ENCODE measurements at places on chromosomes 16 and 17. TPM values are rescaled to one million over a fixed set of nuclear protein-coding genes. Genes with fewer than 3 reads are reported as not detected.
A peak's percentile ranks its signal among the peaks of the same experiment; 100 is the strongest.

DNA sequence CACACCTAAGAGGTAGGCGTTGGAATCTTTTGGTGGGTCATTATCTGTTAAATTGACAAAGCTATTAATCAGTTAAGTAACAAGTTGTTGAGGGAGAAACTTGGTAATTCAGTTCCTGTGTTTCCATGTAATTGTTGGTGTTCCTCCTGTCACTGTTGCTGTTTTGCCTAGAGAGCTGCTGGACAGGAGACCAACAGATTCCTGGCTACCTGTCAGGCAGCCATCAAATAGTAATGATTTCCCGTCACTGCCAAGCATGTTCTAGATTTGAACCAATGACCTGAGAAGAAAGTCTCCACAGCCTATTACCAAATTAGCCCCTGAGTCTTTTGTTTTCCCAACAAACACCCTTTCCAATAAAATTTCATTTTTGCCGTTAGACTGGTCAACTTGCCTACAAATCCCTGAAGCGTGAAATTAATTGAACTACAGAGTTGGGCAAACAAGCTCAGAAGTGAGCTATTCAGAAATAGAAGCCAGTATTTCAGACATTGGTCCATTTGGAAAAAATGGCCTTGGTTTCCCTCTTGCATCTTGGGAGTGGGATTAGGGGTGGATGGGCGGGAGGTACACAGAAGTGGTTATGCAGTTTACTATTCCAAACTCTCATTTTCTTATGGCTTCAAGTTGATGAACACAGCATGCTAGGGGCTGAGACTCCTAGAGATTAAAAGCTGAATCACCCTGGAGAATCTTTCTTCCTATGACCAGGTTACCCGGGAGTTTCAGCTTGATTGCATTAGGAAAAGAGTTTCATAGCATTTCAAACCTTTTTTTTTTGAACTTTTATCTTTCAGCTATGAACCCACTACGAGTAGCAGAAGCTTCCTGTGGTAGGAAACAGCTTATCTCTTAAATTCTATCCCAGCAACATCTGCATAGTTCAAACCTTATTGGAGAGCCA, 262.8 kb upstream of the MAF start:
- DNase-seq = no peak

- no peak for DNase-seq
Measured at GRCh38 chr16:89191033-89191900, 9.1 kb downstream of the SLC22A31 start.

DNA sequence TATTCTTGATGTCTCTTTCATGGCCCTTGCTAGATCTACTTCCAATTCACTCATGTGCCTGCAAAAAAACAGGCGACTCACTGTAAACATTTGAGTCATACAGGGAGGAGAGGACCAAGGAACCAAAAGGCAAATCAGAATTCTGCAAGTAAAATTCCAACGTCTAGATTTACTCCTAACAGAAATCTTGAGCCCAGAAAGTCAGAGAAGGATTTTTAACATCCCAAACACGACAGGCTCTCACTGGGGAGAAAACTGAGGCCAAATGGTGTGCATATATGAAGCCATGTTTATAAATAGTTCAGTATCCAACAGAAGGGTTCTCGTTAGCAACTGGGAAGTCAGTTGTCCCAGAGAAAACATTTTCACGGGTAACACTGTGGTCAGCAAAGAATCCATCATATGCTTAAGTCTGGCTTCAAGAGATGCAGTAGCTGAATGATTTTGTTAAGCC, 40.1 kb downstream of the LITAF start:
- DNase-seq = no peak

- DNase-seq = no peak
Measured at GRCh38 chr16:23055481-23055880, 93.8 kb downstream of the USP31 start.

DNA sequence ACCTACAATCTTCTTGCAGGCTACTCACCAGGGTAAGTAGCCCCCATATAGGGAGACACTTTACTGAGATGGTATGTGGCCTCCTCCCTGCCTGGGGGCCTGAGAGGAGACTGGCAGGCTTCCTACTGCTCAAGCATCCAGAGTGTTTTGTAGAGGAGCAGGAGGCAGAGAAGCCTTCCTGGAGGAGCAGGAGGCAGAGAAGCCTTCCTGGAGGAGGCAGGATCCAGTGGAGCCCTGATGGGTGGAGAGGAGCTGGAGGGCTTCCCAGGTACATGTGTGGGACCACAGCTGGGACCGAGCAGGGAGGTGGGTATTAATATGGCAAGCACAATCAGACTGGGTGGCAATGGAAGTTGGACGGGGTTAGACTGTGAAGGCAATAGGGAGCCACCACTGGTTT, 2.1 kb upstream of the ADGRG5 start:
- DNase-seq = no peak

DNA sequence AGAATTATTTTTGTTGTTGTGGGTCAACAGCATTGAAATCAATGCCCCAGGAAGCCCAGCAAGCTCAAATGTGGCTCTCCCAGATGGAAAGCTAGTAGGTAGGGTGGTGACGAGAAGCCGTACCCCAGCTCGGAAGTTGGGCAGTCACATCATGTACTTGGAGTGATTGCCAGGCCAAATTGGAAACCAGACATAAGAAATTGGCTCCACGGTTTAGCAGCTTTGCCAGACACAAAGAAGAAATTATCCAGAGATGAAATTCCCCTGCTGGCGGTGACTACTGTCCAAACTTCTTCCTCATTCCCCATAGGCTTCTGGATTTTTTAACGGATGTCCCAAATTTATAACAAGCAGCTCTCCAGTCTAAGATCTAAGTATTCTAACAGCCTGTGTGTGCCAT, 95.9 kb downstream of the OR1D5 start:
- no peak for DNase-seq

DNA sequence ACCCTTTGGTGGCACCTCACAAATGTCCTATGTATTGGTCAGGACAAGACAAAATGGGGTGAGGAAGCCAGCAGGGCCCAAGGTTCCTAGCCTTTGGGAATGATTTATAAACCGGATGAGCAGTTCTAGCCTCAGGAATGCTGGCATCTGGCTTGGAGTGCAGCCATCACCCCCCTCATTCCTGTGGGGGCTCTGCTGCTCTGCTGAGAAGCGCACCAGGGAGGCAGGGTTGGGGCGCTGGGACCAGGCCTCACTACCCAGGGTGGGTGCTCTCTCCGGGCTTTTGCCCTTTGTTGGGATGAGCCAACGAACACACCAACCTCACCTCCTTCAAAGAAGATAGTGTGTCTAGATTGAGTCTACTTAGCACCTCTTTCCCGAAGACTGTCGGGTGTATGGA, 39.2 kb downstream of the TMEM11 start:
- DNase-seq = no peak

DNA sequence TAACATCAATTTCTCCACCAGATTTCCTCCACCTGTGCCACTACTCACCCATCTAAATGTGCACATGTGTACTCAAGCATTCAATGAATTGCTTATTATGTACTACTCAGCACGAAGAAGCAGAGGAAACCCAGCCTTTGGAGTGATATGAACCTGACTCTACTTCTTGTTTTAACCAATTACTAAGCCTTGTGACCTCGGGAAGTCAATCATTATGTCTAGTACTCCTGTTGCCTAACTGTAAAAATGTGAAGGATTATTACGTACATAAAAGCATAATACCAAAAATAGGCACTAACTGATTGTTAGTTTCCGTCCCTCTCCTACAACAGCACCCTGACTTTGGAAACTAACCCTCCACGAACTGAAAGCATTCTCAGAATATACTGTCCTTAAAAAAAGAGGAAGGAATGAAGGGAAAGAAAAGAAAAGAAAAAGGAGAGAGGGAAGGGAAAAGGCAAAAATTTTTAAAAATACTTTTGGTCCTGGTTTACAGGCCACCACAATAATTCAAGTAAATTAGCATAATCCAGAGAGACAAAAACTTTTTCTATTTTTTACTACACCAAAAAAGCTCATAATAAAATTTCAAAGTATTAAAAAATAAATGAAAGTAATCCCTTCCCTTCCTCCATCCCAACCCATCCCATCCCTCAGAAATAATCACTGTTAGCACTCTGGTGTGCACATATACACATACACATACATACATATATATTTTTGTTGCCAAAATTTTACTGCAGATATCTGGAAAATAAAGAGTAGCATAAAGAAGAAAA, 53.6 kb downstream of the KANSL1 start:
- no peak for DNase-seq

DNA sequence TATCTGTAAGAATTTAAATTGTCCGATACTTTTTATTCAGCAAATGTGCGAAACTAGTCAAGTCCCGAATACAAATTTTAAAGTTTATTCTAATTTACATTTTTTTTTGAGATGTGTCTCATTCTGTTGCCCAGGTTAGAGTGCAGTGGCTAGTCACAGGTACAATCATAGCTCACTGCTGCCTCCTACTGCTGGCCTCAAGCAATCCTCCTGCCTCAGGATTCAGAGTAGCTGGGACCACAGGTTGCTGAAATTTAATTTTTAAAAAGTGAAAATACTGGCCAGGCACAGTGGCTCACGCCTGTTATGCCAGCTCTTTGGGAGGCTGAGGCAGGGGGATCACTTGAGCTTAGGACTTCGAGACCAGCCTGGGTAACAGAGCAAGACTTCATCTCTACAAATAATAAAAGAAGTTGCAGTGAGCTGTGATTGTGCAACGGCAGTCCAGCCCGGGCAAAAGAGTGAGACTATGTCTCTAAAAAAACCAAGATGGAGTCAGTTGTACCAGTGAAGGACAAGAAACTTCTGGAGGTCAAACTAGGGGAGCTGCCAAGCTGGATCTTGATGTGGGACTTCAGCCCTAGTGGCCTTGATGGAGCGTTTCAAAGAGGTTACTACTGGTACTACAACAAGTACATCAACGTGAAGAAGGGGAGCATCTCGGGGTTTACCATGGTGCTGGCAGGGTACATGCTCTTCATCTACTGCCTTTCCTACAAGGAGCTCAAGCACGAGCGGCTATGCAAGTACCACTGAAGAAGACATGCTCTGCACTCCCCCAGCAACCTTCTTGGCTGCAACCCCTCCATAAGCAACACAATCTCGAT, 5.6 kb downstream of the POLG2 start:
- DNase-seq = peak; percentile 57

- no peak for DNase-seq
Measured at GRCh38 chr16:21646091-21646490, 6.3 kb downstream of the IGSF6 start.

GRCh38 chr16:58503863-58504688, 4.1 kb downstream of the NDRG4 start:
- no peak for DNase-seq

DNA sequence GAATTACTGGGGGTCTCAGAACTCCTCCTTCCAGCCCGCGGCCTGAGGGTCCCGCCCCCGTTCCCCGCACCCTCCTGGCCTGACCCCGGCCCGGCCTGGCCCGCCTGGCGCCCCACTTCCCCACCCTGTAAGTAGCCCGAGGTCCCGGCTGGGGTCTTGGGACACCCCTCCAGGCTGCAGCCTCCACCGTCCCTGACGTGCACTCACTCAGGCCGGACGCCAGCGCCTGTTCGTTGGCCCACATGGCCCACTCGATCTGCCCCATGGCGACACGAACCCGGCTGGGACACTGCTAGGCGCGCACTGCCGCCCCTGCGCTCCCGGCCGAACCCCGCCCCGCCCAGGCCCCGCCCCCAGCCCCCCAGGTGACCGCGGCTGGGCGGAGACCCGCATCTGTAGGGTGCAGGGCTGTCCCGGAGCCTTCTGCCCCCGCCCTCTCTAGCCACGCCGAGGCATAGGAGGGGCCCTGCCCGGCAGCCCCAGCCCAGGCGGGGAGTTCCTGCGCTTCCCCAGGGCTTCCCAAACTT, at the start of gene CYBA:
TSS of gene CYBA (minus strand) at position 305 of the 527 bp plus-strand sequence. CDS start at position 265, 40 bp downstream.
- peak; percentile 83 for DNase-seq

- no peak for DNase-seq
Measured at GRCh38 chr16:72785886-72786285, 262.0 kb downstream of the ZFHX3 start.

DNA sequence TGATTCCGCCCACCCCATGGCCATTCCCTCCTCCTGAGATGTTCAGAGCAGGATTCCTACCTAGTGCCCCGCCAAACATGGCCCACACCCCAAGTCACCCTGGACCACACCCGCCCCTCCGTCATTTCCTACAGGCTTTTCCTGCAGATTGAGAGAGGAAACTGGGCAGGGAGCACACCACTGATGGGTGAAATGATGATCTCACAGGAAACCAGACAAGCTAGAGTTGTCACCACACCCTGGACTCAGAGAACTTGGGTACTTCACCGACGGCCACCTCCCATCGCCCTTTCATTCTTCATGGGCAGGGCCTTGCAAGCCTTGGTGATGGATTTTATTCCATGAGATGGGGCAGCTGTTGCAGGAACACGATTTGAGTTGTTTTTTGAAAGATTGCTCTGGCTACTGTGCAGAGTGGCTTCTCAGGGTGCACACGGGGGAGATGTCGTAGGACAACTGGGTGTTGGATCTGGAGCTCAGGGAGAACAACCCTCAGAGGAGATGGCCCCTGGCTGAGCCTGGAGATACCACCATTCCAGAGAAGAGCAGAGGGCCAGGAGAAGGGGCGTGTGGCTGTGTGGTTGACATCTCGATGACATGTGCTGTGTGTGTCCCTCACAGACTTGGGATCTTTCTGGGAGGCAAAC, 7.4 kb upstream of the B9D1 start:
- DNase-seq = no peak

- DNase-seq = peak; percentile 40
Measured at GRCh38 chr16:89357055-89357816, 133.1 kb downstream of the ANKRD11 start.

DNA sequence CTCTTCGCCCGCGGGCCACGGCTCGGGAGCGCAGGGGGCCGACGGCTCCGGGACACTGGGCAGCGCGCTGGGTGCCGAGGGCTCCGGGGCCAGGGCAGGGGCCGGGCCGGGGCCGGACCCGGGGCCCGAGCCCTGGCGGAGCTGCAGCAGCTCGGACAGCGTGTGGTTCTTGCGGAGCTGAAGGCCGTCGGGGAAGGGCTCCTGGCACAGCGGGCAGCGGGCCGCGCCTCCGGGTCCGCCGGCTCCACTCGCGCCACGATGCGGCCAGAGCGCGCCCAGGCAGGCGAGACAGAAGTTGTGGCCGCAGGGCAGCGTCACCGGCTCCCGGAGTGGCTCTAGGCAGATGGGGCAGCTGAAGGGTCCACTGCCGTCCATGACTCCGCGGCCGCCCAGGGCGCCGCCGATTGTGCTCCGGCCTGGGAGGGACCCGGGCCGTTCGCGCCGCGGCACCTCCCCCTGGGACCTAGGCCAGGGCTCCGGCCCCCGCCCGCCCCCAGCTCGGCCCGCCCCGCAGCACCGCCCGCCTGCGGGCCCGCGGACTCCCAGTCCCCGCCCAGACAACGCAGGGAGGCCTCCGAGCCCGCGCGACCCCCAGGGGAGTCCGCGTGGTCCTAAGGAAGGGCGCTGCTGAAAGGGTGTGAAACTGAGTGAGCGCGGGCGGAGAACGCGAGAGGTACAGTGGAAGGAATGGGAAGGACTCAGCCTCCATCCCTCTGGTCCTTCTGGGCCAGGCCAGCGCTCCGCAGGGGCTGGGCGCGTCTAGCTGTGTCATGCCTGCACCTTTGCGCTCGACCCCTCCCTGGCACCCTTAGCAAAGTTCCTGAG, at the start of gene TRIM47:
TSS of gene TRIM47 (minus strand) at position 408 of the 825 bp plus-strand sequence. CDS start at position 375, 33 bp downstream.
- DNase-seq = peak; percentile 83

GRCh38 chr16:53457670-53458069, 23.4 kb downstream of the RBL2 start:
- DNase-seq = no peak

EFNB3 gene
- not detected for total RNA-seq

PRDM7 gene
- total RNA-seq = not detected

MIEN1 gene
- total RNA-seq = 40.6 TPM

TMEM235 gene
- not detected for total RNA-seq

Data from HepG2 (cell line).